ENCODE measurements at places on chromosomes 13 and 19. TPM values are rescaled to one million over a fixed set of nuclear protein-coding genes. Genes with fewer than 3 reads are reported as not detected.

DNA sequence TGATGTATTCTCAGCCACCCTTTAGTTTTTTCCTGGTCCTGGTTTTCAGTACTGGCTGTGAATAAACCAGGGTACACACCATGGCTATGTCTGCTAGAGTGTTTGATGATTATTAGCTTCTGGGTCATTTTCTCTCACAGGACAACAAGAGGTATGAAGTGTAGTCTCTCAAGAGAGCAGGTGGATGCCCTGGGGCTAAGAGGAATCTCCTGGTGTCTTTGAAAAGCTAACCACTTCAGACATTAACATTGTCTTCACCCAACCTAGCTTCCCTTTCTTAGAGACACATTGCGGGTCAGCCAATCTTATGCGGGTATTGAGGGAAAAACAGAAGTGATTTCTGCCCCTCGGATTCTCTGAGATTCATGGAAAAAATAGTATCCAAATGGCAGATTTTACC is 1.6 kb downstream of the ZNF730 start:
- H3K27ac ChIP-seq, result no peak overlapping the region
- no peaks in the 10 kb centered on the region for H3K27me3 ChIP-seq
- H3K4me1 ChIP-seq, result peaks cover 18% of the 10 kb centered on the region
- DNase-seq, result no peak
- no peak overlapping the region for H3K4me3 ChIP-seq

TEAD2 gene
- 1.1 TPM for polyA plus RNA-seq

MEIOSIN gene
- not detected for polyA plus RNA-seq

DNA sequence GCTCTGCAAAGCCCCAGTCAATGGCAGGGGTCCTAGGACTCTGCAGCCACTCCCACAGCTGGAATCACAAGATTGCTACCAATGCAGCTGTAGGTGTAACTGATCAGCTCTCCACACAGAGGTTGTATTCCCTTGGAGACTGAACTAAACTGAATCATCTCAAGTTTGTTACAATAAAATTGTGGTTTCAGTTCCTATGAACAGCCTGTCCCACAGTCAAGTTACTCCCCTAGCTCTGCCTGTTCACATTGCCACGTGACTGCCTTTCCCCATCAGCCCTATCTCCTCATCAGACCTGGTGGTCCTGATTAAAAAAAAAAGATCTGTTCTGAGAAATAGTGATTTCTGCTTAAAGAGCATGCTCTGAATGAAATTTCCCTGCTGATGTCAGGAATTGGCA is 287.9 kb upstream of the NBEA start:
- H3K4me1 ChIP-seq, result no peaks in the 10 kb centered on the region
- H3K27ac ChIP-seq, result no peak overlapping the region
- no peaks in the 10 kb centered on the region for H3K36me3 ChIP-seq
- H3K4me3 ChIP-seq, result no peak overlapping the region
